NCI-H2107 (cell line): ENCODE measurements at places on chromosomes 6 and 20.

GRCh38 chr6:10381133-10381829 lies 33.6 kb downstream of the TFAP2A start:
- no peak for DNase-seq

DNA sequence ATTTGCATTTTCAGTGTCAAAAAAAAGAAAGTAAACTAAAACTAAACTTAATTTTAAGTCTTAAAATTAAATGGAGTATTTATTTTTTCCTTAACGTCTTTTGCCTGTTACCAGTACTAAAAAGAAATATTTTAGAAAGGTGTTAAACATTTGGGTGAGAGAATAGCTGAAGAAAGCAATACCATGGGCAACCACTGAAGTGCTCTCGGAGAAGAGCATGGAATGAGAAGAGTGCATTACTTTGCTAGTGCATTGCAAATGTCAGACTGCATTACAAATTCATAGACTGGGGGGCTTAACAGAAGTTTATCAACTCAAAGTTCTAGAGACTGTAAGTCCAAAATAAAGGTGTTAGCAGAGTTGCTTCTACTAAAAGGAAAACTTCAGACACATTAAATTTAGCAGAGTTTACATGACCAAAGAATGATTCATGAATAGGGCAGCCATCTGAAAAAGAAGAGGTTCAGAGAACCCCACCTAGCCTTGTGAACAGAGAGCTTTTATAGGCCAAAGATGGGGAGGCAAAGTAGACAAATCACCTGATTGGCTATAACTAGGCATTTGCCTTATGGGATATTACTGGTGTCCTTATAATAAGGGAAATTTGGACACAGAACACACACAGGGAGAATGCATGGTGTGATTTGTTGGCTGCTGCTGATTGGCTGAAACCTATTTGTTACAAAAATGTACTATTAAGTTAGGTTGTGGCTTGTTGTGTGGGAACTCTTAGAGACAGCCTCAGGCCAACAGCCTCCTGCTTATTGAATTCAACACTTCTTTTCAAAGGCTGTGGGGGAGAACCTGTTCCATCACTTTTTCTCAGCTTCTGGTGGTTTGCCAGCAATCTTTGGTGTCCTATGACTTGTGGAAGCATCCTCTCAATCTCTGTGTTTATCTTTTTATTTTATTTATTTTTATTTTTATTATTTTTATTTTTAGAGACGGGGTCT lies 106.7 kb upstream of the RREB1 start:
- no peak for DNase-seq

DNA sequence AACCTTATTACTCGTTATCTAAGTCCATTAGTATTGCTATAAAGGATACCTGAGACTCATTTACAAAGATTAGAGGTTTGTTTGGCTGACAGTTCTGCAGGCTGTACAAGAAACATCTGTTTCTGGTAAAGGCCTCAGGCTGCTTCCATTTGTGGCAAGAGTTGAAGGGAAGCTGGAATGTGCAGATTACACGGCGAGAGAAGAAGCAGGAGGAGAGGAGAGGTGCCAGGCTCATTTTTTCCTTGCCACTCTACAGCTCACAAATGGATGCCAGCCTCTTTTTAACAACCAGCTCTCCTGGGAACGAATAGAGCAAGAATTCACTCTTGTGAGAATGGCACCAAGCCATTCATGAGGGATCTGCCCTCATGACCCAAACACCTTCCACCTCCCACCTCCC lies 14.7 kb downstream of the CAP2 start:
- no peak for DNase-seq

DNA sequence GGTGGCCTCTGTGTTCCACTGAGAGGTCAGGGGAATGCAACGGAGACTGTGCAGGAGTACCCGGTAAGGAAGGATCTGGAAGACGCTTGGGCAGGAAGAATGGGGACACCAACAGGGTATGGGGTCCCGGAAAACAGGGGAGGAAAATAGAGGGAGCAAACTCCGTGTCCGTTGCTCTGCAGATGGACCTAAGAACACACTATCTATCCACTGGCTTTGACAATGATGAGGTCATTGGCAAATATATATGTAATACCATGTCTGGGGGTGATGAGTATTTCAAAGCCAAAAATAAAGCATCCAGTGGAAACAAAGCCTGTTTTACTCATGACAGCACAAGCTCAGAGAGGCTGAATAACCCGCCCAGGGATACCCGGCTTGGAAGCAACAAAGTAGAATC lies 80.2 kb downstream of the BMP7 start:
- DNase-seq, result no peak

- DNase-seq, result no peak
Measured at GRCh38 chr20:21262812-21263211, 40.3 kb upstream of the XRN2 start.

DNA sequence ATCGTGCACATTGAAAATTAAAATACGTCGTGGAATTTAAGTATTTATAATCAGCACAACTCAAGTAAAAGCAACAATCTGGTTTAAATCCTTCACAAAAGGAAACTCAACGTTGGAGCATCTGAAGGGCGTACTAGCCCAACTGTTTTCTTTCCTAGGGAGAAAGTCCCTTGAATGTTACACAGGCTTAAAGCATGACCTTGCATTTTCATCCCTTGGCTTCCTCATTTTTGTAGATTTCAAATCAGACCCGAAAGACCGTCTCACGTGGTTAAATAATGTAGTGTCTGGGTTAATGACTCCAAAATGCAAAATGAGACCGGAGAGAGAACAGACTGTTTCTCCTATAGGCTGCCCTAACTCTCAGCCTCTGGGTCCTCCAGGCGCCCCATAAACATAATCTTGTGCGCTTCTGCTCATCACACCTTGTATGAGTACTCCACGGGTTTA lies 249.2 kb upstream of the RREB1 start:
- no peak for DNase-seq

GRCh38 chr6:167303675-167304625 lies 12.8 kb downstream of the UNC93A start:
- no peak for DNase-seq

DNA sequence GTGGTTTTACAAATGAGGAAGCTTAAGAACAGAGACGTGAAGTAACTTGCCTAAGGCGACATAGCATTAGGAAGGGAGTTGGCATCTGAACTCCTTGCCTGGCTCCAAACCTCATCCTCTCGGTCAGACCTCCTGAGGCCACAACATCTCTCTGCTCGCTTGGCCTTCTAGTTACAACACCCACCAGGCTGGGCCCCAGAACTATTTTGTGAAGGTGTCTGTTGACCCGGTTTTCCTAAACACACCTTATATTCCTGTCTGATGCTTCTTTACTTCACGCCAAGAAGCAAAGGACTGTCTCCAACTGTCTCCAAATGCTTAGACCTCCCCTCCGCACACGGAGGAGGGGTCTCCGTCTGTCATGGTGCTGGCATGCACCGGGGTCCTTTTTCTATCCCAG lies 326.6 kb downstream of the THBS2 start:
- no peak for DNase-seq

- no peak for DNase-seq
Measured at GRCh38 chr6:144785056-144785455, 499.9 kb downstream of the UTRN start.

DNA sequence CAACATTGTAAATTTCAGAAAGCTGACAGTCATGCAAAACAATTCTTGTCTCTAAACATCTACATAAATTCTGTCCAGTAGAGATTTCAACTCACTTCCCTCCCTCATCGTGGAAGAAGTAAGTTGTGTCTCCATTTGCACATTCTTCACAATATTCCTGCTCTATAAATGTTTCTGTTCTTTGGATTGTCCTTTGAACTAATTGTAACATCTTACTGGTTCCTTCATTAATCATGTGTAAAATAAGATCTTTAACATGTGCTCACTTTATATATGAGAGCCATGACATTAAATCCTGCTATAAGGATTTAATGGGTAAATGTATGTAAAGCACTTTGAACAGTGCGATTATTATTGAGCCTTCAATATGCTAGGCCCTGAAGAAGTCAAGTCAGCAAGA lies 7.0 kb upstream of the LTV1 start:
- no peak for DNase-seq

GRCh38 chr20:25224941-25225340 lies 22.9 kb upstream of the PYGB start:
- no peak for DNase-seq

DNA sequence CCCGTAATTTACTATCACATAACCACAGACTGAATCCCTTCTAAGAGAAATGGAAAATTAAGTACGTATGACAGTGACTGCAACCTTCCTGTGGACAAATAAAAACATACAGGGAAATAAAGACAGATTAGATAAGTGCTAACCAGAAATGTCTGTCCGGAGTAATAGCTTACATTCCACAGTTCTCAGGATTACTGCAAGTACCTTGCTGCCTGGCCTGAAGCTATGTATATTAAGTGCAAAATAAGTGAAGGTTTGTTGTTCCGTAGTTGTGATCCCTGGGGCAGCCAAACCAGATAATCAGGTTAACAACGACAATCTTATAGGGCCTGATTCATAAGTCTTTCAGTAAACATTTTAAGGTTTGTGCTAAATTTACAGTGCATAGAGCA lies 2.8 kb downstream of the NEDD9 start:
- DNase-seq, result no peak

- no peak for DNase-seq
Measured at GRCh38 chr6:162638931-162639574, 88.5 kb downstream of the PRKN start.

- DNase-seq, result no peak
Measured at GRCh38 chr20:43460830-43461200, 3.1 kb downstream of the SRSF6 start.

DNA sequence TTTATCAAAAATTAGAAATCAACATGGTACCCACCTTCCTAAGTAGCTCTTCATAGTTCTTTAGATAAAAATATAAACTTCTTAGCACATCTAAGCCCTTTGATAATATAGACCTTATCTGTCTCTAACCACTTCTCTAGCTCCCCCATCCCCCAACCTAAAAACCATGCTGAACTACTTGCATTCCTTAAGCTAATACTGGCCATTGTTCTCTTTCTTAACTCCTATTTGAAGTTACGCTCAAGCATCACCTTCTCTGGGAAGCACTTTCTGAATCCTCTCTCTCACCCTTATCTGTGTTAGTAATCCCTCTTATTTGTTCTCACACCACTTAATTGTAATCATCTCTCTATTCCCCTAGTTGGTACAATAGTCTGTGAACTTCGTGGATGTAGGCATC lies 153.0 kb downstream of the PHF3 start:
- no peak for DNase-seq
